ENCODE measurements at places on chromosomes 6 and 20.

GRCh38 chr6:146813554-146813953 lies 214.8 kb downstream of the ADGB start:
- no peak overlapping the region for H3K4me3 ChIP-seq
- H3K4me1 ChIP-seq, result no peaks in the 10 kb centered on the region
- no peak for DNase-seq

DNA sequence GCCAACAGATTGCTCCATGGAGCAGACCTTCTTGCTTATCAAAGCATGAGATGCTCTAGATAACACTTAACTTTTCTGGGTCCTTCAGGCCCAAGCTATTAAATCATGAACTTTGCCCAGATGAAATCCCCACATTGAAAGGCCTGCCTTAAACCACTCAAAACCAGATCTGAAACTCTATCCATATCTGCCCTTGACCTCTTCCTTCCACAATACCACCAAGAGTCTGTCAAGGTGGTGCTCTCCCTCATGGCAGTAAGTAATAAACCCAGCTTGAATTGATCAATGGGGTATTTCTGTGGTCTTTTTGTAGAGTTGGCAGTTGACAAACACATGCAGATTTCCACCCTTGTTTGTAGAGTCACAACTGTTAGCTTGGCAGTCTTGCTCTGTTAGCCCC lies 135.5 kb downstream of the ISM1 start:
- no peaks in the 10 kb centered on the region for H3K27me3 ChIP-seq
- DNase-seq, result no peak
- peaks cover 7% of the 10 kb centered on the region for H3K4me1 ChIP-seq
- no peaks in the 10 kb centered on the region for H3K36me3 ChIP-seq

DNA sequence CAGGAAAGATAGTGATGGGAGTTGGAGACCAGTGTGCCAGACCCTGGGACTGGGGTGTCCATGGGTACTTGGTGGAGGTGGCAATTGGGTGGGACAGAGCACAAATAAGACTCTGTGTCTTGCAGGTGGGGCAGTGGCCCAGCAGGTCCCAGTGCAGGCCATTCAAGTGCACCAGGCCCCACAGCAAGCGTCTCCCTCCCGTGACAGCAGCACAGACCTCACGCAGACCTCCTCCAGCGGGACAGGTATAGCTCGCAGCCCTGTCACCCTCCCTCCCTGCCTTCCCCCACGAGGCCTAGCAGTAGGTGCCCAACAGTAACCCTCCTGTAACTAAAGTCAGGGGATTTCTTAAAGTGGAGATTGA lies 5.3 kb downstream of the SRF start:
- H3K4me3 ChIP-seq, result no peak overlapping the region
- peaks cover 17% of the 10 kb centered on the region for H3K4me1 ChIP-seq
- H3K27me3 ChIP-seq, result peaks cover 4% of the 10 kb centered on the region
- H3K36me3 ChIP-seq, result peaks cover 20% of the 10 kb centered on the region
- no peak overlapping the region for H3K27ac ChIP-seq
- DNase-seq, result no peak

GRCh38 chr6:158960026-158960425 lies 40.0 kb downstream of the RSPH3 start:
- H3K27ac ChIP-seq, result no peak overlapping the region
- H3K4me1 ChIP-seq, result no peaks in the 10 kb centered on the region
- no peak for DNase-seq
- no peak overlapping the region for H3K4me3 ChIP-seq

DNA sequence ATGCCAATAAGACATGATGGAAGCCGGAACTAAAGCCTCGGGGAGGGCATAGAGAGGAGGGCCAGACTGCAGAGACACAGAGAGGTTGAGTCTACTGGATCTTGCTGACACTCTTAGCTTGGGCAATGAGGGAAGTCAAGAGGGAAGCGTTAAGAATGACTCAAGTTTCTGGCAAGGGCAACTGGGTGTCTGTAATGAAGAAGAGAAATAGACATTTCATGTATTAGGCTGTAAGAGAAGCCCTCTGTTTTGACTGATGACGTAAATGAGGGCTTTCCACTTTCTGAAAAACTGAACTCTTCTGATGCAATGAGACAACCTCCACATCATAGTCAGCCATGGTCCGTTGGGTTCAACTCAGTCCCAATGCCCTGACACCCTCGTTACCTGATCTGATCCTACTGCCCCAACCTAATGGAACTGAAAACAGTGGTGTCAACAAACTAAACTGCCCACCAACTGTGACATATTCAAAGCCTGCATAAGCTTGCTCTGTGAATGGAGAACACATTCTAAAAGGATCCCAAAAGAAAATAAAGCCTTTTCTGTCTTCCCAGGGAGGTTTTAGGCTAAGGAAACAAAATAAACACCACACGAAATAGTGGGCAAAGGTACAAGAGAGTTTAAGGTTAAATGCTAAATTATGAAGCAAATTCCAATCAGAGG lies 45.8 kb upstream of the PNRC1 start:
- H3K27ac ChIP-seq, result no peak overlapping the region
- no peaks in the 10 kb centered on the region for H3K27me3 ChIP-seq
- H3K4me3 ChIP-seq, result no peak overlapping the region
- DNase-seq, result no peak

All from H1 (cell line).